ENCODE measurements at places on chromosomes 1 and 21.
A peak's percentile ranks its signal among the peaks of the same experiment; 100 is the strongest.

GRCh38 chr1:84407524-84407923 is 9.2 kb downstream of the DNASE2B start:
- DNase-seq = no peak

- no peak for DNase-seq
Observed at GRCh38 chr1:158396646-158397045, 2.6 kb downstream of the OR10T2 start.

GRCh38 chr1:74650561-74650960 is 23.0 kb downstream of the ERICH3 start:
- no peak for DNase-seq

- no peak for DNase-seq
Observed at GRCh38 chr1:204863024-204863423, 7.6 kb upstream of the NFASC start.

DNA sequence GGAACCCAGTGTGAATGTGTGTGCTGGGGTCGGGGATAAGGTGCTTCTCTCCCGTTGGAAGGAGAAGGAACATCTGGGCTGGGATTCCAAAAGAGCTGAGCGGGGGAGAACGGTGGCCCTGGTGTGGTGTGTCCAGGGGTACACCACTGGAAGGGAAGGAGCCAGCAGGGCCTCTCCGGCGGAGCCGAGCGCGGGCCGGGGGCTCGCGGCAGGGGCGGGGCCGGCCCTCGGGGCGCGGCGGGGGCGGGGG is 231 bp upstream of the RPS6KA1 start:
- DNase-seq = no peak

DNA sequence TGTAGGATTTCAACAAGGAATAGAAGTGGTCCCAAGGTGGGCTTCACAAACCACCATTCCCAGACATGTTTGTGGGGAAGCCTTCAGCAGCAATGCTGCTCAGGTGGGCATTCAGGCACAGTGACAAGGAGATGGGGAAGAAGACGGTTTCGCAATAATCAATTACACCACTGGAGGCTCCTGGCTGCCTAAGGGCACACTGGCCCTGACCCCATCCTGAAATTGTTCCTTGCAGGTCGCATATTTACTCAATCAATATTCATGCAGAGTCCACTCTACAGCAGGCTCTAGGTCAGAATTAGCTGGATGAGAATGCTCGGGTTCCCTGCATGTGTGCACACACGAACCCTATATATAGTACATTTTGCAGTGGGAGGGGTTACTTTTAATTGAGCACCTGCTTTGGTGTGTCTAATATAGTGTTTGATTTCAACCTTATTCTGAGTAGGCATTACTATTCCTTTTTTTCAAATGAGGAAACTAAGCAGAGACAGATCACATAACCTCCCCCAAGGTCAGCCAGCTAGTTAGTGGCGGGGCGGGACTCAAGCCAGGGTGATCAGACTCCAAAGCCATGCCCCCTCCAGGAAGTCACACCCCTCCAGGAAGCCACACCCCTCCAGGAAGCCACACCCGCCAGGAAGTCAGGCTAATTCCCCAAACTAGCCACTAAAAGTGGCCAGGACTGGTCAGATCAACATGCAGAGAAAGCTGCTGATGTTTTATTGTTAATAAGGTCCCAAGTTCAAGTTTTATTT is 106.5 kb downstream of the HLCS start:
- peak; percentile 23 for DNase-seq

DNA sequence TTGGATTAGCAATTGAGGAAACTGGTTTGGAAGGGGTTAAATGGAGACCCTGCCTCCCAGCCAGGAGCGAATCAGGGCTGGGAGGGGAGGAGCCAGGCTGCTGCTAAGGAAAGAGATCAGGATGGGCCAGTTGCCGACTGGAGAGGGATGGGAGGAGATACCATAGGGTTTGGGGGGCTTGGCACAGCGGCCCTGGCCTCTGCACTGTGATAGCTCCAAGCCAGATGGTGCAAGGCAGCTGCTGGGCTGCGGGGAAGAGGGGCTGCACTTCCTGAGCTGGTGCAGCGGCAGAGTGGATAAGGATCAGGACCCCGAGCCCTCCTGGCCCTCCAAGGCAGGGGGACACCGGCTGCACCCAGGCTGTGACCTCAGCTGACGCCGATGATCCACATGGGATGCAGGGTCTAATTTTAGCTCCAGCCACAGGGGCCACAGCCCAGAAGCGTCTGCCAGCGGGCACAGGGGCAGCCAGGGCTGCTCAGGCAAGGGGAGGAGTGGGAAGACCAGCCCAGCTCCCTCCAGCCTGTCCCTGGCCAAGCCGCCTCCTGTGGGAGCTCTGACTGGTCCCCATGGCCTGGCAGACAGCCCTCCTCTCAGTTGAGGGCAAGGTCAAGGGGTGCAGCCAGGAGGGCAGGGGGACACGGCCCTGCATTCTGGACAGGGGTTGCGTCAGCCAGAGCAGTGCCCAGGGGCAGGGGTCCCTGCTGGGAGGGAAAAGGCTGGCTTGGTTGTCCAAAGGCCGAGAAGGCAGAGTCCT is at the start of gene EXTL1:
EXTL1 (plus strand) TSS at position 129 of the 757 bp plus-strand sequence. CDS start 872 bp downstream, outside the sequence.
- DNase-seq = peak; percentile 64

- no peak for DNase-seq
Observed at GRCh38 chr1:101165954-101166353, 70.9 kb upstream of the S1PR1 start.

DNA sequence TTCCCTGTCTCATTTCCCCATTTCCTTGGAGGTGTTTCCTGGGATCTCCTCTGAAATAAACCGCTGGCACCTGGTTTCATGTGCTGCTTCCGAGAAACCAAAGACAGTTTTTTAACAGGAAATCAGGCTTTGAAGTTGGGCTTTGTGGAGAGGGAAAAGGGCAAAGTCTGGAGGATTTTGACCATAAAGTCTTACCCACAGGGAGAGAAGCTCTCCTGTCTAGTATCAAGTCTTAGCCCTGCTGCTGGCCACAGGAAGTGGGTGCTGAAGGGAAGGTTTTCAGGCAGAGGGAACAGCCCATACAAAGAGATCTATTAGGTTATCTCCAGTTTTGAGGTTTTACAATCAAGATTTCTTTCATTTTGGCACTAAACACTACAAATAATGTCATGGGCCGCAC is 29.3 kb downstream of the SLC5A9 start:
- no peak for DNase-seq

DNA sequence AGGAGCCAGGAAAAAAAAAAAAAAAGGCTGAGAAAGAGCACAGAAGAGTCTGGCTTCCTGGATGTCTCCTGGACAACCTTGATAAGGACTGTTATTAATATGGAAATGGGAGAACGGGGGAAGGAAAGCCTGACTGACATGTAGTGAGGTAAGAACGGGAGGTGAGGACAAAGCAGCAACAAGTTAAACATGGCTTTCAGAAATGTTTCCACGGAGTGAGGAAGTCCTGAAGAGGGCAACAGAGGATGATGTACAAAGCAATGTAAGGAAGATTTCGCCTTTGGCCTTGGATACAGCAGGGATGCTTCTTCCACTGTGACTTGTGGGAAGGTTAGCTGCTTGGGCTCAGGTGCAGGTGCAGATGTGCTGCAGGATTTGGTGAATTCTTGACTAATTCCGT is 11.9 kb upstream of the NIBAN1 start:
- peak; percentile 43 for DNase-seq

GRCh38 chr1:245952383-245953026 is 554.6 kb downstream of the SMYD3 start:
- DNase-seq = no peak

GRCh38 chr1:43779805-43780403 is 72.6 kb downstream of the ST3GAL3 start:
- DNase-seq = no peak

GRCh38 chr1:22021061-22021460 is 19.6 kb downstream of the CELA3A start:
- no peak for DNase-seq

DNA sequence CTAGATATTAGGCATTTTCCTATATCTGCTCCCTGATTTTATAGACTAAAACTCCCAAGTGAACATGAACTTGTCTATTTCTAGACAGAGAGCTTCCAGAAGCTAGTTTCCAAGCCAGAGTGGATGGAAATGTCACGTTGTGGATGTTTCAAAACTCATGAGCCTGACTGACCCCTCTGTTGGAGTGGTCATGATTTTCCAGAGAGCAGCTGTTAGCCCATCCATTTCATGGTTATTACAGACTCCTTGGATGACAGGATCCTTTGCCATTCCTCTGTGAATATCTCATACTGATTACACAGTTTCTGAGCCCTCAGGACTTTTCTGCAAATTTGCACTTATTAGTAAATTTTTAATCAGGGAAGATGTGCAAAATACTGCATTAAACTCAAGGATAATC is 76.8 kb upstream of the ATF3 start:
- no peak for DNase-seq

DNA sequence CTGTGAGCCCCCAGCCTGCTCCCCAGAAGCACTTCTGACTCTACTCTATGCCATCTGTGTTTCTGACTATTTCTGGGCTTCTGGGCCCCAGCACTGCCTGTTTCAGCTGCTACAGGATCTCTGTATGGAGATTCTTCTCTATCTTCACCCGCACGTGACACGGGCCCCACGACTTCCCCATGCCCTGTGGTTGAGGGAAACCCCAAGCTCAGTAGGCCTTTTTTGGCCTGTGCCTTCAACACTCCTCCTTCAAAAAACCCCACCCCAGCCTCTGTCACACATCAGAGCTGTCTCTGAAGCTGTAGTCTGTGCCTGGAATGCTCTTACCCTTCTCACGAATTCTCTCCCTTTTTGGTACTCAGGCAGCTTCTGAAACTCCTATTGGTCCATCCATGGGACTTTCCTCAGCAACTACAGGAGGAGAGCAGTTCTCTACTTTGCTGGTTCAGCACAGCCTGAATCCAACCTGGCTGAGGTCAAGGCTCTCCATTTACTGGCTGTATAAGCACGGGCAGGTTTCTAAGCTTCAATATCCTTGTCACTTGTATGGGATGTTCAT is 2.0 kb upstream of the NID1 start:
- peak; percentile 30 for DNase-seq

- peak; percentile 74 for DNase-seq
Observed at GRCh38 chr1:59015708-59016107, 231.9 kb upstream of the JUN start.
